NCI-H187 (cell line): ENCODE measurements at places on chromosomes 3 and 15.

DNA sequence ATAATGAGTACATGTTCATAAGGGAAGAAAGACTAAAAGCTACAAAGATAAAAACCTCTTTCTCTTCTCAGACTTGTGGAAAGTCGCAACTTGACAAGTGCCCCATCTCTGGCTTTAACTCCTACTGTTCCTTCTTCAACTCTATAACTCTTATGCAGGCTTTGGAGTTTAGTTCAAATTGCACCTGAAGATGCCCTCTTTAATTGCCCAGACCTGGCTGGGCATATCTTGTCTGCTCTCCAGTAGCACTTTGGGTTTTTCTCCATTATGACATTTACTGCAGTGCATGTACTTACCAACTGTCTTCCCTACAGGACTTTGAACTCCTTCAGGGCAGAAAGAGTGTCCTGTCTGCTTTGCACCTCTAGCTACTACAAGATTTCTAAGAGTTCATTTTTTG is 32.4 kb downstream of the DGKG start:
- DNase-seq = no peak

GRCh38 chr3:119500901-119501300 is 2.6 kb downstream of the TIMMDC1 start:
- DNase-seq = no peak

- no peak for DNase-seq
These were observed 148.8 kb downstream of the TPRA1 start for GRCh38 chr3:127441764-127442163.

DNA sequence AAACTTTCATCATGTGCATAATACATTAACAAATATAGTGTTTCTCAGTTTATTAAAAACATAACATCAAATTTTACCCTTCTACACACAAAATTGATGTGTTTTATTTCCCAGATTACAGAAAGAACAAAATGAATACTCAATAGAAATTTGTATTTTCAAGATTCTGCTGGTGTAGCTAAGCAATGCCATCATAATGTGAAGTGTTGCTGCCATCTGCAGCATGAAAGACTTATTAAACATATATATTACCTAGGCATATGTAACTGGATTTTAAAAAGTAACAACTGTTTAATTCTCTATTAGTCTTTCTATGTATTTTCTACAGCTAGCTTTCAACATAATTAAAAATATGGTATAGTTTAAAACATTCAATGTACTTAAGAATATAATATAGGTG is 27.5 kb downstream of the PLSCR5 start:
- no peak for DNase-seq

GRCh38 chr3:108099679-108100428 is 9.0 kb upstream of the CD47 start:
- DNase-seq = no peak

GRCh38 chr15:67771189-67771800 is 54.0 kb upstream of the SKOR1 start:
- DNase-seq = no peak

DNA sequence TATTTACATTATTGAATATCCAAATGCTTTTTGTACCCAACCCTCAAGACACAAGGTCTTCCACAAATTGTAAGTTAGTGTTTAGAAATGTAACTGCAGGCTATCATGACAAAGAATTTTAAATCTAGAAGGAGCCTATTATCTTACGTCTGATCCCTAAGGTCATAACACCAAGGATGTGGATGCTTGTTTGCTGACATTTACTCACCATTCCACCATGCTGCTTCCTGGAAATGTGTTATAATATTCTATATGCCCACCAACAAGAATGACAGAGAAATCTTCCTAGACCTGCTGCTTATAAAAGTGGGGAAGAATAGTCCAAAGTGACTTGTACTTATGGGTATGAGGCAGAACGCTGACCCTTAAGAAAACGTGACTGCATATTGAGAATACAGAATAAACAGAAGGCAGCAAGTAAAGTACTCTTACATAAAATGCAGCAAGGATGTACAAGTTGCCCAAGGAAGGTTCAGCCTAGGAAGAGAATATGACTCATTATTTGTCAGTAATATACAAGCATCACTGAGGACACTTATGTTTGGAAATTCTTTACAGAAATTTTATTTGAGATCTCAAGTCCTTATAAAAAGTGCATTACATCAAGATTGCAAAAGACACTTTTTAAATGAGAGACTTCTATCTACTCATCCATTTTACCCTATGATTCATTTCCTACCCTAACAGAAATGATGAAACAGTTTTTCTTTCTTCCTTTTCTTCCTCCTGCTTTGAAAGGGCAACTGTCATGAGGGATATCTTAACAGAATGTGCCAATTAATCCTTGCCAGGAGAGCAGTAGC is 59.6 kb downstream of the ESYT3 start:
- DNase-seq = no peak

GRCh38 chr3:128281056-128281455 is 127.8 kb downstream of the EEFSEC start:
- DNase-seq = no peak

- no peak for DNase-seq
These were observed 45.6 kb downstream of the DLEC1 start for GRCh38 chr3:38084334-38085310.

- DNase-seq = no peak
These were observed 68.1 kb downstream of the PGPEP1L start for GRCh38 chr15:98939311-98940080.

DNA sequence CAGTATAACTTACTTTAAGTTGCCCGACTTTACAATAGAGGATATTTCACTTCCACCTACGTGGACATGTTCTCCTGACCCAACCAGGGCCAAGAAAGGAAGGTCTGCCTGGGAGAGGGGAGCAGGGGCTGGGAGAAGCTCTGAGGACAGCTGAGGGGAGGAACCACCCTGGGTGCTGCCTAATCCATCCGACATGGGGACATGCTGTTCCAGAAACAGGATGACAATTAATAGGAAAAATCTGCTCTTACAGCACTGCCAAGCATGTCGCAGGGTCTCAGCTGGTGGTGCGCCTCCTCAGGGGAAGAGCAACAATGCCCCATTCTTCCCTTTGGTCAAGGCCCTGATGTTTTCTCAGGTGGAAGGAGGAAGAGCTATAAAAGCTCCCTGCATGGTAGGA is 132.3 kb downstream of the NTRK3 start:
- DNase-seq = no peak

- no peak for DNase-seq
These were observed 547 bp downstream of the NUP210 start for GRCh38 chr3:13419505-13420044.

DNA sequence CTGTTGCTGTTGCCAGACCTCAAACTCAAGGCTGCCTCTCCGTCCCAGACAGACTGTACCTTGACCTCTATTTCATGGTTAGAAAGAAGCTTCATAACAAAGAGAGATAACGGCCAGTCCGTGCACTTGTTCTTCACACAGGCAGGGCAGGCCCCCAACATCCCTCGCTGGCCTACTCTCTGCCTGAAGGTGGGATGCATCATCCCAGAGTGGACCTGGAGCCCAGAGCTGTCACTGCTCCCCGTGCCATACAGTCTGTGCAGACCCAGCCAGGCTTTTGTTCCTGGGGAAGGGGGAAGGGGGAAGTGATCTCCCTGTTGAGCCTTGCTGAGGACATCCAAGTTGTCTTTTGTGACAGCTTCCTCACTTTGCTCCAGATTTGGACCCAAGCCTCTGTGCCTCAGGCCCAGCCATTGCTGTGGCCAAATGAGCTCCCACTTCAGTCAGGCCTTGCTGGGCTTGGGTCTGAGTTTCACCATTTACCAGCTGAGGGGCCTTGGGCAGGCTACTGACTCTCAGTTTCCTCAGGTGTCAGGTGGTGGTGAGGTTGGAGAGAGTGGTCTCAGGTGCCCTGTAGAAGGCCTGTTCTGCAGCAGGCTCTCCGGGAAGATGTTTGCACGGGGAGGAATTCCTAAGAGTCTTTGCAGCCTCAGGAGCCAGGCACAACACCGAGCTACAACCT is 141.6 kb downstream of the DNAJB8 start:
- DNase-seq = no peak

- no peak for DNase-seq
These were observed 242.0 kb upstream of the FEZF2 start for GRCh38 chr3:62615258-62615849.

DNA sequence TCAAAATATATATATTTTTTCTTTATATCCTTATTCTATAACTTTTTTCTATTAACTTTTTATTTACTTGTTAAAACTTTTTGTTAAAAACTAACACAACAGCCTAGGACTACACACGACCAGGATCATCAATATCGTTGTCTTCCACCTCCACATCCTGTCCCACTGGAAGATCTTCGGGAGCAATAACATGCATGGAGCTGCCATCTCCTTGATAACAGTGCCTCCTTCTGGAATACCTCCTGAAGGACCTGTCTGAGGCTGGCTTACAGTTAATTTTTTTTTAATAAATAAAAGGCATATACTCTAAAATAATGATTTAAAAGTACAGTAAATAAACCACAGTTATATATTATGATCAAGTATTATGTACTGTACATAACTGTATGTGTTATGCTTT is 58.9 kb downstream of the SFMBT1 start:
- no peak for DNase-seq

DNA sequence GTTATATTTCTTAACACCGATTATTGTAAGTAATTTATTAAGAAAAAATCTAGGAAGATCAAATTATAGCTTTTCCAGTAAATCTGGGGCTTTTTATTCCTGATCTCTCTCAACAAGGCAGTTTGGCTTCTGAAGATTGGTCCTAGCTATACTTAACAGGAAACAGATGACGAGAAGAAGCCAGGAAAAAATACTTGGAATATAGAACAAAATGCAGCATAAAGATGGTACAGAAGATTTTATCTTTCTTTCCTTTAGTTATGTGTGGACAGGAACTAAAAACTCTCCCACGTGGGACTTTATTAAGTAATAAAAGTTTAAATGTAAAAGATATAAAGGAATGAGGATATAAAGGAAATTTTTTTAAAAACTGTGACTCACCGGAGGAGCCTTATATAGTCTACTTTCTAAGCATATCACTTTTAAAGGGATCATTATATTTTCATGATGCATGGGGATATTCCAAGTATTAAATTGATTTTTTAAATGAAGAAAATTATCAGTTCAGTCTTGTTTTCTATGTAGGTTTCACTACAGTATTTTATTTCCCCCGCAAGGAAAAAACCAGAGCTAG is 8.2 kb downstream of the B3GNT5 start:
- DNase-seq = no peak

GRCh38 chr15:99361545-99362185 is 110.4 kb downstream of the LRRC28 start:
- DNase-seq = no peak

GRCh38 chr15:33679061-33679460 is 289.2 kb upstream of the CHRM5 start:
- DNase-seq = no peak

GRCh38 chr3:58609990-58610389 is 32.8 kb upstream of the FAM107A start:
- DNase-seq = no peak

DNA sequence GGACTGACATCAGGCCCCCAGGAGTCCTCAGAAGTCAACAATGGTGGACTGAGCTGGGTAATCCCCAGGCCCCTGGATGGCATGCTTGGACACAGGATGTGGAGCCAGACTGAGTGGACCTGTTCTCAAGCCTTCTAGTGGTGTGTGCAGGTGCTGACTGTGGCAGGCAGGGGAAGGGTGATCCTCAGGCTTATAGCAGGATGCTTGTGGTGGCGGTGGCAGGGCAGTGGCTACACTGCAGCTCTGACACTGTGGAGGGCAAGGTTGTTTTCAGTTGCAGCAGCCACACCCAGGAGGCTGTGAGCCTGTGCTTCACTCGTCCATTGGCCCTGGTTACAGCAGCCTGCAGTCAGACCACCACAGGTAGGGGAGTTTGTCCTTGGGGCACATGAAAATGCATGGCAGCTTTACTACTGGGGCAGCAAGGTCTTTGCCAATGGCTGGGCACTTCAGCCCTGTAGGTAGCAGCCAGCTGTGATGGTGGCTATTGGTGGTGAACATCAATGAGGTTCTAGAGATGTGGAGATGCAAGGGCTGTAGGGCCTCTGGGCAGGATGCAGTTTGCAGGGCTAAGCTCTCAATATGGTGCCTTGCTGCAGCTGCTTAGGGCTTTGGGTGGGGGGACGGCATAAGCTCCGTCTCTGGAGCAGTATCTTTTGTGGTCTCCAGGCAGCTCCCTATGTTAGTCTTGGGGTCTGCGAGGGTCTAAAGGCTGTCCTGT is 17.5 kb upstream of the MYO5A start:
- no peak for DNase-seq

- DNase-seq = no peak
These were observed 193.6 kb downstream of the CLSTN2 start for GRCh38 chr3:140128631-140129030.

GRCh38 chr15:51077221-51078153 is 17.2 kb downstream of the TNFAIP8L3 start:
- DNase-seq = no peak

- no peak for DNase-seq
These were observed 941.4 kb downstream of the PLOD2 start for GRCh38 chr3:145219355-145220235.

DNA sequence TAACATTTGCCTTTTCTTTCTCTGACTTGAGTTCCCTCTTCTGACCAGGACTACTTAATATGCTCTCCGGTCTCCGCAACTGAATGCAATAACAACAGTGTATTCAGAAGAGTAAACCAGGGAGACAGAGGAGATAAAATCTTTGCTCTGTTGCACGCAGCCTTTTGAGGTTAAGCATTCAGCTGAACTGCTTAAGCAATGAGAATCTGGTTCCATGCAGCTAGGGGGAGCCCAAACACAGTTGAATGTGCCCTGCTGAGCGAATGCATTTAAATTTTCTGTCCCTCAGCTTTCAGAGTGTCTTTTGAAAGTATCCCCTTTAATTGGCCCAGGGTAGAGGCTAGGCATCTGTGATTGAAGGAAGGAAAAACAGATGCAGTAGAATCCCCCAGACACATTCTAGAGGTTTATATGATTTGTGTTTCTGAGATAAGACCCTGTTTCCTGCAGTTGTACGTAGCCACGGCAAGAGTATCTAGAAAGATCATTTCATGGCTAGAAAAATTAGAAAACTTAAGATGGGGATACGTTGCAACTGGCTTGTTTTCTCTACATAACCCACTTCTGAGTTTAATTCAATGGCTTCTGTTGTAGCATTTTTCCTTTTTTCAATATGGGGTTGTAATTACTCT is 309.6 kb downstream of the TUSC7 start:
- peak; percentile 24 for DNase-seq

DNA sequence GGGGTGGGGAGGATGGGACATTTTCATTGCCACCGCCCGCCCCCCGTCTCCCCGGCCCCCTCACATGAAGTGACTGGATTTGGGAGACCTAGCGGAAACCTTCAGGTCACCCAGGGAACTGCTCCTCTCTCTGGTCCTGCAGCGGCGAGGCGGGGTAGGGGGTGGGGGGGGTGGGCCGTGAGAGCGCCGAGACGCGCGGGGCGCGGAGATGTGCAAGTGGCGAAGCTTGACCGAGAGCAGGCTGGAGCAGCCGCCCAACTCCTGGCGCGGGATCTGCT is 712 bp upstream of the MME start:
- DNase-seq = no peak

DNA sequence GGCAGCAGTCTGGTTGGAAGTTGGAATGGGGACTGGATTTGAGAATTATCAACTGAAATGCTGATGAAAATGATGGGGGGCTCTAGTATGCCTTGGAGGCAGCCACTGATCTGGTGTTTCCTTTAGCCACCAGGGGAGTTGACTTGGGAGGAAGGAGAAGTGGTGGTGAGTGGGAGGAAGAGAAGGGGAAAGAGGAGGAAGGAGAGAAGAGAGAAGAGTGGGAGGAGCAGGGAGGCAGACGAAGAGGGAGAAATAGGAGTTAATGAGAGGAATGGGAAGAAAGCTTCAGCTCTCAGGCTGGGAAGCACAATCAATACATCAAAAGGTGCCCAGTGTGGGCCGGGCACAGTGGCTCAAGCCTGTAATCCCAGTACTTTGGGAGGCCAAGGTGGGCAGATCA is 23.3 kb upstream of the HCN4 start:
- no peak for DNase-seq
